Naive B cell (primary cell): ENCODE measurements at places on chromosomes 7 and 10.

DNA sequence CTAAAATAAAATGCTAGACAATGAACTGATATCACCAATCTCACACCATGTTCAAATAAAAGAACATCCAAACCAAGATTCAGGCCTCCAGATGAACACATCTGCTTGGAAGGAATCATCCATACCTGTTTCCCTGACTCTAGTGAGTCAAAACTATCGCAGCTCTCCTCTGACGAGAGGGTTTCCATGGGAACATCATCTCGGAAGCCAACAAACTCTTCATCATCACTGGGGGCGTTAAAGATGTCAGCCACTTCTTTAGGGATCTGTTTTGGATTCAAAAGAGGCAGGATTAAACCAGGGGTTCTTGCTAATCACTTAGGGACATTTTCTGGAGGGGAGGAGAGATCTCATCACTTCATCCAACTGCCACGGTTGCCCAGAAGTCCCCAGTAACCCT, 29.1 kb downstream of the CDCA7L start:
- no peak for DNase-seq

- no peak for DNase-seq
These were observed 81.5 kb upstream of the DIP2C start for GRCh38 chr10:770975-771374.

DNA sequence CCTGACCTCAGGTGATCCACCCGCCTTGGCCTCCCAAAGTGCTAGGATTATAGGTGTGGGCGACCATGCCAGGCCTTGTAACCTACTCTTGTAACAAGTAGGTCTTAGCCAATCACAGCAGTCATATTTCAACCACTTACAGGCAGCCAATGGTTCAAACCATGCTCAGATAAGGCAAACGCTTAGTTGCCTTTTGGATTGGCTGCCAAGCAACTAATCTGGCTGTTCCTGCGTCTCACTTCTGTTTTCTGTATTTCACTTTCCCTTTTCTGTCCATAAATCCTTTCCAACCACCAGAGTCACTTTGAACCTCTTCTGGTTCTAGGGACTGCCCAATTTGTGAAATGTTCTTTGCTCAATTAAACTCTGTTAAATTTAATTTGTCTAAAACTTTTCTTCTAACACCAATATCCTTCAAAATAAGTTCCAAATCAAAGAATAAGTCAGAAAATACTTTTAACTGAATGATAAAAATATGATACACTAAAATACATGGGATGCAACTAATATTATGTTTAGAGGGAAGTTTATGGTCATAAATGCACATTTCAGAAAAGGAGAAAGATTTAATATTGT, 19.1 kb upstream of the PRF1 start:
- no peak for DNase-seq

DNA sequence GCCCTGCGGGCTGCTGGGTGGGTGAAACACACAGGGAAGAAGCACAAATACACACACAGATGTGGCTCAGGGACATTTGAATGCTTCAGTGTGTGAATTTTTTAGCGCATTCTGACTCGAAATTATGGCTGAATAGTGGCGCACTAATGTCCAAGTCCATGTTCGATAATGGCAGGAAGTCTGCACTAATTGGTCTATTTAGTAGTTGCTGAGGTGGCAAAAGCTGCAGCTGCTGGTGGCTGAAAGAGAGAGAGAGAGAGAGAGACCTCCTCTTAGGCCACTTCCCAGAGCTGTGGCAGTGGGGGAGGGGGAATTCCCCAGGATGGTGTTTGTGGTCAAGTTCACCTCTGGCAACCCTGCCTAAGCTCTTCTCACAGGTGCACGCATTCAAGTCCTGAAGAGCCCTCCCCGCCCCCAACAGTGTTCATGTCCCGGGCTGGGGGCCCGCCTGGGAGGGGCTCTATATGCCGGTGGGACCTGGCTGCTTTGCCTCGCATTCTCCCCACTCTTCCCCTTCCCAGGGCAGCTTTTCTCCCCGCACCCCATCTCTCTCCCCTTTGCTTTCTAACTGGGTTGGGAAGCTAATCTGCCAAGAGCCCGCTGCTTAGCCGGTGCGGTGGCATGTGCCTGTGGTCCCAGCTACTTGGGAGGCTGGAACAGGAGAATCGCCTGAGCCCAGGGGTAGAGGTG, 6.0 kb upstream of the MNX1 start:
- no peak for DNase-seq

GRCh38 chr10:60461688-60462087, 72.0 kb upstream of the ANK3 start:
- DNase-seq, result peak; percentile 9

DNA sequence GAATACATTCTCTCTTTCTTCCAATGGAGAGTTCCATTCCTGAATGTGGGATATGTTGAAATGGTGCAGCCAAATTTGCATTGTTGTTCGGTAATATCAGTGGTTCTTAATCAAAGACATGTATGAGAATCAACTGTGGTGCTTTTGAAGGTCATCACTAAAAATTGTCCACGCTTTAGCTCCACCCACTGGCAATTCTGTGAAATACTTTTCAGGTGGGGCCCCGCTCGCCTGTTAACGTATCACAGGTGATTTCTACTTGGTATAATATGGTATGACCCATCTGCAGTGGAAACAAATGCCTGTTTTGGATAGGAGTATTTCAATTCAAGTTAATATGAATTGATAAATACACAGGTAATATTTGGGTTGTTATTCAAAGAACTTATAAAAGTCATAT, 178.4 kb downstream of the NSUN6 start:
- no peak for DNase-seq

- DNase-seq, result no peak
These were observed 21.5 kb upstream of the CDHR3 start for GRCh38 chr7:105941596-105941995.

DNA sequence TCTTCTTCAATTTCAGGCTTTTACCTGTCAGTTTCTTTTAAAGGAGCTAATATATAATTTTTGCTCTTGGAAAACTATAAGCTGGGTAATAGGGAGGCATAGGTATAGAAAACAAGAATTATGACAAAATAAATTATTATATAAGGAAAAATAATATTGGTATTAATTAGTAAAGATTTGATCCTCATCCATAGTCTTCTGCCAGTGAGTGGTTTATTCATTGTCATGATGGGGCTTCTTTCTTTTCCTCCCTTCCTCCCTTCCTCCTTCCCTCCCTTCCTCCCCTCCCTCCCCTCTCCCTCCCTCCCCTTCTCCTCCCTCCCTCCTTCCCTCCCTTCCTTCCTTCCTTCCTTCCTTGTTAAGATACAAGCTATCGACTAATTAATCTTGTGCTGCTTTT, 698.6 kb downstream of the SORCS3 start:
- DNase-seq, result no peak

- no peak for DNase-seq
These were observed 361.6 kb upstream of the SHH start for GRCh38 chr7:156173748-156174353.

DNA sequence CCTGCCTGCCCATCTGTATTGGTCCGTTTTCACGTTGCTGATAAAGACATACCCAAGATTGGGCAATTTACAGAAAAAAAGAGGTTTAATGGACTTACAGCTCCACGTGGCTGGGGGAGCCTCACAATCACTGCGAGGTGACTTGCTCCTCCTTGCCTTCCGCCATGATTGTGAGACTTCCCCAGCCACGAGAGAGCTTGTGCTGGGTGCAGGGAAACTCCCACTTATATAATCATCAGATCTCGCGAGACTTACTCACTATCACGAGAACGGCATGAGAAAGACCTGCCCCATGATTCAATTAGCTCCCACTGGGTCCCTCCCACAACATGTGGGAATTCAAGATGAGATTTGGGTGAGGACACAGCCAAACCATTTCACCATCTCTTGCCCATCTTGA, 111.8 kb downstream of the MYL10 start:
- no peak for DNase-seq

DNA sequence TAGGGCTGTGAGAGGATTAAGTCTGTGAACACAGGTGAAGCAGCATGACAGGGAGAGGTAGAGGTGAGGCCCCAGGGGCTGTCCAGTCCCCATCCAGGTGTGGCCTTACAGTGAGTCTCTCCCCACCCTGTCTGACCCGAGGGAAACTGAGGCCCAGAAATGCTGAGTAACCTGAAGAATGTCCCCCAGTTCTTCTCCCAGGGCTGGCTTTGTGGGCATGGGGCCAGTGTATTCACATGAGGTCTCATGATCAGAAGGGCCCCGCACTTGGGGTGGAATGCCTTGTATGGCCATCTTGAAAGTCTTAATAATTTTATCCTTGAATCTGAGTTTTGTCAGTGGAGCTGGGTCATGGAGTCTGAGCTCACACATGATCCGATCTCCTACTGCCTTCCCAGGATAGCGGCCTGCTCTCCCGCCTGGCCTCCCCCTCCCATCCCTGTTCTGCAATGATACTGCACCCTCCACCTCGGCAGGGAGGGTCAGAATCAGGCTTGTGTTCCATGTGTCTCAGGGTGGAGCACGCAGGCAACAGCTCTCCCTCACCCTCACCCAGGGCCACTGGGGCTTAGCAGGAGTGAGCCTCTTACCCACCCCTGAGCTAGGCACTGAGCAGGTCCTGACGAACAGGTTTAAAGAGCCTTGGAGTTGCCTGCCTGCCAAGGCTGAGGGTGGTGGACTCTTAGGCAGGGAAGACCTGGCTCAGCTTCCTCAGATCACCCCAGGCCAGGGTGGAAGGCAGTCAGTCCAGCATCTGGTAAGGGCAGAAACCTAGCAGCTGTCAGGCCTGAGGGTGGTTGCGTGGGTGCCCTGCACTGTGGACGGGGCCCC, 41.4 kb upstream of the NPFFR1 start:
- DNase-seq, result no peak

DNA sequence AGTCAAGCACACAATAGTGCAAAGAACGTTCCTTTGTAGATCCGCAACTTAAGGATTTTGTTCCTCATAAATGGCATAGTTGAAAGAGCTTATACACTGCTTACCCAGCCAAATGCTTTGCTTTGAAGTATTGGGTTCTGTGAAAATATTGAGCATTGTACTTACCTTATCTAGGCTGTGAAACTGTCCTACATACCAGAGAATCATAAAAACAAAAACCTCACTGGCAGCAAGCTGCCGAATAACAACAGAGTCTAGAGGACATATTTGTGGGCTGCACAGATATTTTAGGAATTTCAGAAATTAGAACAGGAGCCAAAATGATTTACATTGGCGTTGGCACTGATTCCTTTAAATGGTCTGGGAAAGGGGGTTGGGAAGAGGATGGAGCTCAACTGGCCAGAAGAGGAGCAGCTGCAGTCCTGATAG, 174.8 kb downstream of the RTKN2 start:
- DNase-seq, result no peak

- no peak for DNase-seq
These were observed 50.6 kb downstream of the NPY start for GRCh38 chr7:24334627-24335026.

DNA sequence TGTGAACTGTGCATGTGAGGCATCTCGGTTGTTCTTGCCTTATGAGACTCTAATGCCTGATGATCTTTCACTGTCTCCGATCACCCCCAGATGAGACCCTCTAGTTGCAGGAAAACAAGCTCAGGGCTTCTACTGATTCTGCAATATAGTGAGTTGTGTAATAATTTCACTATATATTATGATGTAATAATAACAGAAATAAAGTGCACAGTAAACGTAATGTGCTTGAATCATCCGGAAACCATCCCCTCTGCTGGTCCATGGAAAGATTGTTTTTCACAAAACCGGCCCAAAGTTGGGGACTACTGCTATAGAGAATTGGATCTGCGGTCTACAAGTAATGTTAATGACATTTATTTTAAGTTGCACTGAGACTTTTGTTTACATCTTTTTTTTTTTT, 126.7 kb downstream of the TPST1 start:
- no peak for DNase-seq

GRCh38 chr10:71819985-71820384, 31.1 kb downstream of the PSAP start:
- DNase-seq, result no peak

DNA sequence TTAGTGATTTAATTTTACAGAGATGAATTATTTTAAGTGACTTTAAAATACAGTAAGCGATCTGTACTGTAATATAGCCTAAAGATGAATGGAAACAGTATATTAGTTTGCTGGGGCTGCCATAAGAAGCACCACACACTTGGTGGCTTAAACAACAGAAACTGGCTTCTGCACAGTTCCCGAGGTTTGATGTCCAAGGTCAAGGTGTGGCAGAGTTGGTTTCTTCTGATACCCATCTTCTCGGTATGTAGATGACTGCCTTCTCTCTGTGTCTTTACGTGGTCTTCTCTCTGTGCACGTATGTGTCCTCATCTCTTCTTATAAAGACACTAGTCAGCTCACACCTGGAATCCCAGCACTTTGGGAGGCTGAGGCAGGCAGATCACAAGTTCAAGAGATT, 64.0 kb upstream of the KMT2E start:
- no peak for DNase-seq

- no peak for DNase-seq
These were observed 22.7 kb downstream of the VIM start for GRCh38 chr10:17250736-17251135.

GRCh38 chr10:33082373-33082895, 124.4 kb upstream of the ITGB1 start:
- DNase-seq, result no peak

- peak; percentile 8 for DNase-seq
These were observed 58.3 kb downstream of the ST7 start for GRCh38 chr7:117011419-117012260.

DNA sequence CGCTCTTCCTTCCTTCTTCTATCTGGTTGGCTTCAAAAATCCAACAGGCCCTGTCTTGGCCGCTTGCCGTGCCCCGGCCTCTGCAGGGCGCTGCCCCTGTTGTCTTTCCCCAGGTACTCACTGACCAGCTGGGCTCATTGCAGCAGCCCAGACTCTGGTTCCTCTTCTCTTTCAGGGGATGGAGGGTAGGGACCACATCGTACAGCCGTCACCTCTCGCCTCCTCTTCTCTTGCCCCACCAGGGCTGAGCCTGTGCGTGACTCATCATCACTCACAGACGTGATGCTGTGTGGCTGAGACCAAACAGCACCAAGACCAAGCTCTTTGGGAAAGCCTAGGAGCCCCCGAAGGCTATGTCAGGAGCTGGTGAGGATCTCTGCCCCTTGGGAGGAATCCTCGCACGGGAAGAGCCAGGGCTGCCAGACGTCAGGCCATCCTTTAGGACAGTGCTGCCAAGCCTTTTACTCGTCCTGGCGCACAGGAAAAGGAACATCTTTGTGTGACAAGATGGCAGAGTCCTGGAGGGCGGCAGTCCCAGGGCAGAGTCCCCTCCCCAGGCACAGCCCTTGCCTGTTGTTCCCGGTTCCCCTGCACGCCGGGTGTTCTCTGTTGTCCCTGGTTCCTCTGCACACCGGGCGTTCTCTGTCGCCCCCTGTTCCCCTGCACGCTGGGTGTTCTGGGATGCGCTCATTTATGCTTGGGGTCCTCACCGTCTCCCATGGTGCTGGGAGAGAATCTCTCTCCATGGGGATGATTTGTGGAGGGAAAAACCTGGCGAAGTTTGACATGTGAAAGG, 188.5 kb upstream of the SHH start:
- DNase-seq, result no peak
